ENCODE measurements at places on chromosomes 16 and 17.

- no peak for DNase-seq
Observed at GRCh38 chr16:4323845-4324488, 8.1 kb downstream of the GLIS2 start.

DNA sequence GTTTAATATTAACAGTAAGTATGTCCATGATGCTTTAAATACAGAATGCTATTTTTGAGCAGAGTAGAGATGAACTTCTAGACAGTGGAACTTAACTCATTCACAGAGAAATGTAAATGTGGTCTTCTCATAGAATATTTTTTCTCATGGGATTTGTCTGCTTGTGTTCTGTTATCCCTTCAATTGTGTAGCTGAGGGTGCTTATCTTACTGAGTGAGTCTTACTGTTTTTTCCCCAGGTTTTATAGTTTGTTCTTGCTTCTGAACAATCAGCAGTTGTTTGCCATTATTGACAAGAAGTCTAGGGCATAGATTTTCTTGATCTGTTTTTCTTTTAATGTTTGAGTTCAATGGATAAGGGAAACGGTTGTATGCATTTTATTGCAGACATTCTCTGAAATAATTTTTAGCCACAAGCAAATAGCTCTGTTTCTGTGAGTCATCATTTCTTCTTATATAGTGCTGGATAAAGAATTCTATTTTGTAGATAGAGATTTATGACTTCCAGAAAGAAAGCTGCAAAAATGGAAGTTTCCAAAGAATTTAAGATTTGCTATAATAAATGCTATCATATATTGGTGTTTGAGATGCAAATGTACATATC is 60.5 kb downstream of the NF1 start:
- no peak for DNase-seq

DNA sequence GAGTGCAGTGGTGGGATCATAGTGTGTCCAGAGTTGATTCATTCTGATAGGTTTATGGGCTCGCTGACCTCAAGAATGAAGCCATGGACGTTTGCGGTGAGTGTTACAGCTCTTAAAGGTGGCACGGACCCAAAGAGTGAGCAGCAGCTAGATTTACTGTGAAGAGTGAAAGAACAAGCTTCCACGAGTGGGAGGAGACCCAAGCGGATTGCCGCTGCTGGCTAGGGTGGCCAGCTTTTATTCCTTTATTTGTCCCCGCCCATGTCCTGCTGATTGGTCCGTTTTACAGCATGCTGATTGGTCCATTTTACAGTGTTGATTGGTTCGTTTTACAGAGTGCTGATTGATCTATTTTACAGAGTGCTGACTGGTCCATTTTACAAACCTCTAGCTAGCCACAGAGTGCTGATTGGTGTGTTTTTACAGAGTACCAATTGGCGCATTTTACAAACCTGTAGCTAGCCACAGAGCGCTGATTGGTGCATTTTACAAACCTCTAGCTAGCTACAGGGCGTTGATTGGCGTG is 17.5 kb downstream of the CACNG4 start:
- no peak for DNase-seq

- DNase-seq, result no peak
Observed at GRCh38 chr16:88468275-88469129, 15.4 kb downstream of the ZFPM1 start.

GRCh38 chr16:84985079-84986065 is 26.0 kb downstream of the ZDHHC7 start:
- DNase-seq, result no peak

DNA sequence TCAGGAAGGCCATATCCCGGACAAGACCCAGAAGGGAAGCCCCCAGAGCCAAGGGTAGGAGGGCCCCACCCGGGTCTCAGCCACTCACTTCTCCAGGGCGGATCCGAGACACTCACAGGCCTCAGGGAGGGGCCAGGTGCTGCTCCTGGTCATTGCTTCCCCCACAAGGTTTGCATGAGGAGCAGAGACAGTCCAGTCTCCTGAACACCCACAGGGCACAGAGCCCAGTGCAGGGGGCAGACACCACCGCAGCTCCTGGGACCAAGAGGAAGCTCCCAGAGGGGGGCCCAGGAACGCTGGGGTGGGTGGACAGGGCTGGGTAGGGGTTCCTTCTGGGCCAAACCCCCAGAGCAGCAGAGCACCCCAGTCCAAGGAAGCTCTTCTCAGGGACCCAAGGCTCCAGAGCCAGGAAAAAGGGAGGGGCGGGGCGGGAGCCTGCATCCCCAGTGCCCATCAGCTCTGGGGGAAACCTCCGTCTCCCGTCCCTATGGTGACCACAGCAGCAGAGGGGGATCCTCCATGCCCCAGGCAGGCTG is 709 bp upstream of the MRPL28 start:
- DNase-seq, result no peak

GRCh38 chr17:29073520-29073919 is 30.6 kb downstream of the PIPOX start:
- no peak for DNase-seq

GRCh38 chr16:19410435-19411171 is 7.1 kb upstream of the TMC5 start:
- no peak for DNase-seq

DNA sequence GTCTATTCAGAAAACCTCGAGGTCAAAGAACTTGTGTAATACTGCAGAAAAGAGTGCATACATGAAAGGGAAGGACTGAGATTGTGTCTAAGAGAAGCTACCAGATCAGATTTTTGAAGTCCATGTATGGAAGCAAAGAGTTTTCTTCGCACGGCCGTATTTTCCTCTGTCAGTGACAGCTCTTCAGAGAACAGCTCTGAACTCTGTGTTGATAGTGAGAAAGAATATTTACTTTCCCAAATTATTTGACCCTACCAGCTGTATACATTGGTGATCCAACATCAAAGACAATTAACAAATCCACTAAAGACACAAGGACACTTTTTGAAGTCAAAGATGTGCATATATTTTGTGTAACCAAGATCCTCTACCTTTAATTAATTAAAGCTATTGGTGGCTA is 107.8 kb upstream of the PSMD7 start:
- no peak for DNase-seq

DNA sequence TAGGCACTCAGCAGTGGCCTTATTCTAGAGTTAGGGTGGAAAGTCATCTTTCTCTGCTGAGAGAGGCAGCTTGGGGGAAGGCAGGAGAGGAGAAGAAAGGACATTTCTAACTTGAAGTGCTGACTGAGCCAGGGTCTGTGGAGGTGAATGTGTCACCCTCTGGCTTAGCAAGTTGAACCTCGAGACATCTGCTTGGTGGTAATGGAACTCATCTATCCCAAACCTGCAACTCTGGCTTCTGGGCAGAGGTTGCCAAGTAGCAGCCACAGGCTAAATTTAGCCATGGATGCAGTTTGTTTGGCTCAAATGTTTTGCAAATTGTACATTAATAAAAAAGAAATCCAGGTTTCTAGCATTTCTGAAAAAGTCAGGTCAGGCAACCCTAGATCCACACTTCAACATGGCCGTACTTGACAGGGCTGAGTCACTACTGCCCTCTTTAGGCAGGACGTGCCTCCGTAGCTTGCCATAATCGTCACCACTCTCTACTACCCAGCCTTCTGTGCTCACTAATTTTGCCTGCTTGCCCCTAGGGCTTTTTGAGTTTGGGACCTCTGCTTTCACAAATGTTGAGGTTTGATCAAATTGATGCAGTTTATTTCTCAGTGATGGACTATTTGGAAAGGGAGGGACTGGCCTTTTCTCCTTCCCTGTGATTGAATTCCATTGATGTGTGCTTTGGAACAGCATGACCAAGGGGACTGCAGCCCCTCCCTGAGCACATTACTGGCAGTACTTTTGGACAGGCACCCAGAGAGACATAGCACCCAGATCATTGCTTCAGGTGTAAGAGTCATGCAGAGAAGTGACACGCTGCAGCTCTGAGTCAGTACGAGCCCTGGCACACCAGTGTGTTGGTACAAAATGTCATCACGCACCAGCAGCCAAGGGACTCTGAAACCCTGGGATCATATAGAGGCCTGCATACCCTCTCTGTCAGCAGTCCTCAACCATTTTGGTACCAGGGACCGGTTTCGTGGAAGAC is 5.2 kb downstream of the CDH13 start:
- DNase-seq, result no peak

DNA sequence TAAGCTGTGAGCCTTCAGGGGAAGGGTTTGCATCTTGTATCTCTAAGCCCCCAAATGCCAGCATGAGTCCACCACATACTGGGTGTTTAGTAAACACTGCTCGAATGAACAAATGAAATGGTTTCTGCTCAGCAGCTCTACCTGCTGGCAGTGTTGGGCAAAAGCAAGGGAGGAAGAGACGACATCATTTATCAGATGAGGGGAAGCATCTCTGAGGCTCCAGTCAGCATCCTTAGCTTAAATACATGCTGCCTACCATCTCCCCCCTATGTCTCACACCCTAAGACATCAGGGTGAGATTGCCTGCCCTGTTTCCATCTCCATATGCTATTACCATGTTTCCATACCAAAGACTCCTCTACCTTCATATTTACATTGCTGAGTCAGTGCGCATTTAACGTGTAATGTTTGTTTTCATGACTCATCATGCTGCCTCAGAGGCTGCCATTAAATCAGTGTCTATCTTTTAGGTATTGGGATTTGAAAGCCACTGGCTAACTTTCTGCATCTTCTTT is 379.8 kb downstream of the UTP18 start:
- DNase-seq, result no peak

DNA sequence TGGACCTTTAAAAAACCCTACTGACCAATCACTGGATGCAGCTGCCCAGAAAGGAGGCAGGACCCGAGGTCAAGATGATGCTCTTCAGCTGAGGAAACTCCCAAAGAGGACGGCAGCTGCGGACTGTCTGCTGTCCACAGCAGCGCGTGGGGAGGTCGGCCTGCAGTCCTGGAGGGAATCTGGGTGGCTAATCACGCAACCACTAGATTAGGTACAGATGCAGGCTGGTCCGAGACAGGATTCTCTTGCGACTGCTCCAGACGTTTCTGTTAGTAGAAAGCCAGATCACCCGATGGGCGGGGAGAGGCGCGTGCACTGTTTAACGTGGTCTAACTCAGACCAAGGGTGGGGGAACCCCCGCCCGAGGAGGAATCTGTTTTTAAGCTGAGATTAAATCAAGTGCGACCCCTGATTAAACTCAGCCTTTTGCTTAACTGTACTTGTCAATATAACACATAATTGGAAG is 8.8 kb downstream of the CTRB2 start:
- DNase-seq, result no peak

GRCh38 chr16:66199189-66199588 is 167.3 kb upstream of the CDH5 start:
- DNase-seq, result no peak

DNA sequence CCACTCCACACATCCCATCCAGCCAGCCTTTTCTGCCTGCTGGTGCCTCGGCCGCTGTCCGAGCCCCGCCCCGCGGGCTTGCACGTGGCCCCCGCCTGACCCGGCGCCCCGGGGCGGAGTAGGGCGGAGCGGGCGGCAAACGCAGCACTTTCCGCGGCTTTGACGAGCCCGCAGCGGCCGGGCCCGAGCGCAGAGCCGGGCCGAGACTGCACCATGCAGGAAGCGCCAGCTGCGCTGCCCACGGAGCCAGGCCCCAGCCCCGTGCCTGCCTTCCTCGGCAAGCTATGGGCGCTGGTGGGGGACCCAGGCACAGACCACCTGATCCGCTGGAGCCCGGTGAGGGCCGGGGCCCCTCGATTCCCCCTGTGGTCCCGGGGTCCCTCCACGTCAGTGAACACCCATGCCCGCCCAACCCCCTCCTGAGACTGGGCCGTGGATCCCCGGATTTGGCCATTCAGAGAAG is at the start of gene HSF4:
TSS of gene HSF4 (plus strand) at position 147 of the 463 bp plus-strand sequence. CDS start at position 214, 67 bp downstream.
- DNase-seq, result no peak

DNA sequence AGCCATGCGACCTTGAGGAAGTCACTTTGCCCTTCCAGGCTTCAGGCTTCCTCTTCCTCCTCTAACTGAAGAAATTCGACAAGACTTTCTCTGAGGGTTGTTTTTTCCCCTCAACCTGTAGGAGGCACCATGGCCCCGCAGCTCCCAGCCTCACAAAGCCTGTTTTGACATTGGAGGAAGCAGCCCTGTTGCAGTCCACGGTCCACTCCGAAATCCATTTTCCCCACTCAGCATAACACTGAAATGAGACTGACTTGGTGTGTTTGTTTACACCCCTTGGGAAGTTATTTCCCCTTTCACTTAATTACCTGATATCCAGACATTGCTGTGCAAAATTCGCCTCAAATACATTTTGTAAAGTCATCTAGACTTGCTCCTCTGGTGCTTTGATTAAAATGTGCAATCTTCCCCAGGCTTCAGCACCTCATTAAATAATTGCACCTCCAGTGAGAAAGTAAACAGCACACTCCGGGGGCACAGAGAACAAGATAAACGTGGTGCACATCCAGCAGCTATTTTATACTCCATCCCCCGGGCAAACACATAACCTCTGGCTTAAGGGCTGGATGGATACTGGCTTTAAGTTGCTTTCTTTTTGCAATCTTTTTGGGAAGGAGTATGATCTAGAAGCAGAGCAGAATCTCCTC is 41.4 kb upstream of the PIRT start:
- no peak for DNase-seq

DNA sequence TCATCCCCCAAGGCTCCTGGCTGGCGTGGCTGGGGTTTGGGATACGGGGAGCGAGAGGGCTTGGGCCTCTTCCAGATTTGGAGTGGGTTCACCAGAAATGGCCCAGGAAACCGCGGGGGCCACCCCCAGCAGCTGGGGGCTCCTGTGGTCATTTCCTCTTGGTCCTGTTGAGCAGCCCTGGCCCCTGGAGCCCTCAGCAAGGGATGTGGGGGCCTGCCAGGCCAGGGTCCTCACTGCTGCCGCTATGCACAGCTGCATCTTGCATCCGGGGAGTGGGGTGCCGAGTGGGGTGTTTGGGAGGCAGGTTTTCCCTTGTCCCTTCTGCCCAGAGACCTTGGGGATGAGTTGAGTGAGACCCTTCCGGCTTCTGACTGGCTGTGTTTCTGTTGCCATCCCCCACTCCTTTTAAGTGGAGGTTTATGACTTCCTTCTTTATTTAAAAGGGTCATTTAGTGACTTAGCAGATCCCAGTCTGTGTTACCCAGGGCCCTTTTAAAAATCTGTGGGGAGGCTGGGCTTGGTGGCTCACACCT is 319.8 kb downstream of the SEC14L1 start:
- DNase-seq, result no peak

DNA sequence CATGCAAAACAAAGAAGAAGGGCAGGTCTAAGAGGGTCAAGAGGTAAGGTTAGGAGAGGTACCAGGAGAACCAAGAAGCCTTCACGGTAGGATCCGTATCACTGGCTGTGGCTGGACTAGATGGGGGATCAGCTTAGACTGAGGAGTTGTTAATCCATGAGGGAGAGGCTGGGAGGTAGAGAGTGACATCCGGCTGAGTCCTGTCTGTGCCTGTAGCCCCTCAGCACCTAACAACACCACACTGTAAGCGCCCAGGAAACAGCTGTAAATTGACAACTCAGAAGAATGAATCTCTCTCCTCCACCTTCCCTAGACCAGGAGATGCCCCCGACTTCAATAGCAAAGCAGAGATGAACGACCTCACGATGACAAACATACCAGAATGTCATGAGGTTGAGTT is 199.4 kb upstream of the RPL38 start:
- DNase-seq, result no peak
